Activated gamma-delta T cell treated with Interleukin-2 at 50 U/mL for 16 hours (primary cell): ENCODE measurements at places on chromosomes 13 and 19.

GRCh38 chr13:41995946-41996345 is 35.0 kb upstream of the VWA8 start:
- DNase-seq, result no peak

- peak; percentile 33 for DNase-seq
Observed at GRCh38 chr19:55166530-55167268, at the start of gene DNAAF3. DNAAF3 (minus strand) TSS chr19:55166613; CDS start chr19:55166413, 200 bp downstream.

DNA sequence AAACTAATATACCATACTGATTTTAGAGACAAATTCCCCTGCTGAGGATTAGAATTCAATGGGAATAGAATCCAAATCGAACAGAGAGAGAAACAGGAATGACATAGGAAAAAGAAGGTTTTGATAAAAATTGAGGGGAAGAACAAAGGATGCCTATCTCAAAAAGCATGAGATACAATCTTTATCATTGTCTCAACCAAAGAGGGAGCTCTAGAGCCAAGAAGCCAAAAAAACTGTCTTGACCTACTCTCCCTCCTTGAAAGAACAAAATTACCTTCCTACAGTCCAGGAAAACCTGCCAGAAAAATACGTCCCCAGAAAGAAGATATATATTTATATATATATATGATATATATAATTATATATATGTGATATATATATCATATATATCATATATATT is 39.2 kb upstream of the MIR17HG start:
- no peak for DNase-seq

DNA sequence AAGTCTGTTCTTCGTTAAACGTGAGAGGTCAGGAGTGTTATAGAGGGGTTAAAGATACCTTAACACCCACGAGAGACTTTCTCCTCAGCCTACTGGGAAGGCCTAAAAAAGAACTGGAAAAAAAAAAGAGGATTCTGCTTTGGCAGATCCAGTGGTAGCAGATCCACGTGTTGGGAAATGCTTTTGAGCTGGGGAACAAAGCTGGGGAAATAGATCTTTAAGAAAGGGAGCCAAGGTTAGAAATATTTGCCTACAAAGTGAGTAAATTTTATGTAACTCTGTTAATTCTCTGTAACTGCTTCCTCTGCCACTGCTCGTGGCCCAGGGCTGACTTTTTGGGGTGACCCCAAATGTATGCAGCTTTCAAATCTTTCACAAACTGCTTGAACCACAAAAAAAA is 11.7 kb downstream of the RFX2 start:
- no peak for DNase-seq

GRCh38 chr13:47332149-47332548 is 435.3 kb upstream of the HTR2A start:
- DNase-seq, result no peak

- no peak for DNase-seq
Observed at GRCh38 chr13:27853861-27854260, 61.6 kb downstream of the GSX1 start.

GRCh38 chr13:99122171-99122570 is 78.5 kb upstream of the UBAC2 start:
- no peak for DNase-seq

DNA sequence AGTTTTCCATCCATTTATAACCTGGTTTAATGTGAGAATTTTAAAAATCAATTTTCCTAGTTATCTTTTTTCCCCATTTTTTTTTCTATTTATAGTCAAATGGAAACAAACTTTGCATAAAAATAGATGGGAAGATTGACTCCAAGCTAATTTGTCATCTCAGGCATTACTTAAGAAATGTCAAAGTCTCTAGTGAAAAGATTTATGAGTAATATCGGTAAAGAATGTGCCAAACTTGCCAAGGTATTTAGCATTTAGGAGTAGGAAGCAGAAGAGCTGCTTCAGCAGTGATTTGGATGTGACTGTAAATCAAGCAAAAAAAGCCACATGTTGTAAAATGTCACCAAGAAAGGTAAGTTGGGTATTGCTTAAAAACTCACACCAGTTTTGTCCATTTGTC is 108.6 kb downstream of the LACC1 start:
- no peak for DNase-seq

DNA sequence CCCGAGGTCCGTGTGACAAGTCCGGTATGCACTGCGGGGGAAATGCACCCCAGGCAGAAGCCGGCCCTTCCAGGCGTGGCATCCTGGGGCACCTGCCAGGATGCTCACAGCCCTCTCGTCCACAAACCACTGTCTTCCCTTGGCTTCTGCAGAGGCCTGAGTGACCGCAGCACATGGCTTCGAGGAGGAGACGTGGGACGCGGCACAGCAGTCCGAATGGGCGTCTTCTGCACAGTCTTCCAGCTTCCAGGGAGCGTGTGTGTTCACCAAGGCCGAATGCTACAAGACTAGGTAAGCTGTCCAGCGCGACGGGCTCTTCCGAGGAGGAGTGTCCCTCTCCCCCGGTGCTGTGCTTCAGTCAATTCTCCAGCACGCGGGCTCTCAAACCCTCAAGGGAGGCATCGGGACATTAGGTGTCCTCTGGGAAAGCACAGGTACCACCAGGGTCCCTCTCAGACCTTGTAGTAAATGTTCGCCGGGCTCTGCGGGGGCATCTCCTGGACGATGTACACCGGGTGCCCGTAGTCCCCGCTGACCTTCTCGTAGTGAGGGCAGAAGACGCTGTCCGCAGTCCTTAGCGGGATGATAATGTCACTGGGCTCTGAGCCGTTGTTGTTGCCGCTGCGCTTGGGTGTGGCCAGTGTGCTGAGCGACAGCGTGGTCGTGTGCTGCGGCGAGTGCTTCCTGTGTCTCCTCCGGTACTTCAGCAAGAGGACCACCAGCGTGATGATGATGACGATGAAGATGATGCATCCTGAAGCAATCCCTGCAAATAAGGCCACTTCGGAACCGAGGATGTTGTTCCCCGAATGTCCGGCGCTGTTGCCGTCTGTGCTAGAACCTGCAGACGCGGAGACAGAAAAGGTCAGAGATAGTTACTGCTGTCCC is 42.6 kb downstream of the EFNB2 start:
- no peak for DNase-seq

- DNase-seq, result peak; percentile 57
Observed at GRCh38 chr19:18419195-18419698, at the start of gene SSBP4. SSBP4 (plus strand) TSS chr19:18419398; CDS start chr19:18419649, 251 bp downstream.

- no peak for DNase-seq
Observed at GRCh38 chr13:32969516-32969941, 46.7 kb upstream of the KL start.

DNA sequence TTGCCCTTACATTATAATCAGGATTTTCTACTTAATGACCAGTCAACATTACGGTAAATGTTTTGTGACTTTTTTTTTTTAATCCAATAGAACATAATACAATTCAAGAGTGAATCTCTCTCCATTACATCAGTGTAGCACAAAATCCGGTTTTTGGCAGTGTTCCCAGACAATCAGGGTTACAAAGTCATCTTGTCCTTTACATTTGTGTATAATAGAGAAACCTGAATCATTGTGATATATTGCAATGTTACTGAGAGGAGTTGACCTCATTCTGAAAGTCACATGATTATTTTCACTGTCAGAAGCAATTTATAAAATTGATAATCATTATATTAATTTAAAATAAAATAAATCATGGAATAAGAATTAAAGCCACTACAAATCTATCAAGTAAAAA is 1346.0 kb upstream of the SPRY2 start:
- no peak for DNase-seq
